Bone marrow (tissue), 2 donors: ENCODE measurements at places on chromosomes 16 and 17.
A peak's percentile ranks its signal among the peaks of the same experiment; 100 is the strongest.

DNA sequence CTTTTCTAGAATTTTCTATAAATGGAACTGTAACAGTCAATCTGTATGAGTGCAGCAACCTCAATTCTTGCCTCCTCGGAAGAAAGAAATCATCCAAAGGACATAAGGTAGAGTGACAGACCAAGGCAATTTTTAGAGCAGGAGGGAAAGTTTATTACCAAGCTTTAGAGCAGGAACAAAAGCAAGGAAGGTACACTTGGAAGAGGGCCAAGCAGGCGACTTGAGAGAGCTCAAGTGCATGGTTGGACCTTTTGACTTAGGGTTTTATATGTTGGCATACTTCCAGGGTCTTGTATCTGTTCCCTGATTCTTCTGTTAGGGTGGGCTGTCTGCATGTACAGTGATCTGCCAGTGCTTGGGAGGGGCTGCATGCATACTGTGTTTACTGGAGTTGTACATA is 50.3 kb downstream of the SCNN1G start:
- no peak for DNase-seq

- DNase-seq, result peak; percentile 57
Measured at GRCh38 chr16:4194661-4195060, 47.2 kb downstream of the SRL start.

DNA sequence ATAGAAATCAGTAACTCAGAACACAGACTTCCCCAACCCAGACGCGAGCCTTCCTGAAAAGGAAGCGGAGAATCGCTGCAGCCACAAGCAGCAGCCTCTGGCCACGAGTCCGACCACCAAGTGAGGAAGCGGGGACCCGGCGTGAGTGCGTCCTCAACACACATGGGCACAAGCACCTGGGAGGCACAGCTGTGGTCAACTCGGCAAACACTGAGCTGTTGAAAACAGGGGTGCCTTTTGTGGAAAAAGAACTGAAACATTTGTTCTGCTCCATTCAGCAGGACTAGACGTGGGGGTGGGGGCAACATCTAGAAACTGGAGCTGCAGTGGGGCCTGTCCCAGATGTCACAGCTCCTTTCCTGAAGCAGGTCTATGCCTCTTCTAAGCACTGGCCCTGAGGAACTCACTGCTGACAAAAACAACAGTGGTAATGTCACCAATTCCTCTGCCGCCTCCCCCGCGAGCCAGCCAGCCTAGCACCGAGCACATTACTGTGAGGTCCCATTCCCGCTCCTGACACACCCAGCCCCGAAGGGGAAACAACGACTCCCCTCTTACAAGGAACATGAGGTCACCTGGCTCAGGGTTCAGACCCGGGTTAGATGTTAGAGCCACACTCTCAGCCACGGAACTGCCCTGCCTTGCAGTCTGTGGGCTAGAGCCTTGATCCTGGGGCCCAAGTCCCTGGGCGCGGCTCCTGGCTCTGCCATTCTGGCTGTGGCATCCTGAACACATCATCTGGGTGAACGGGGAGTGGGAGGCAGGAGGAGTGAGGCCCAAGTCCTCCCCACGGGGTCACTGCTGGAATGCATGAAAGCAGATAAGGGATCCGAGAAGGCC is 29.0 kb downstream of the KDM8 start:
- DNase-seq, result no peak

DNA sequence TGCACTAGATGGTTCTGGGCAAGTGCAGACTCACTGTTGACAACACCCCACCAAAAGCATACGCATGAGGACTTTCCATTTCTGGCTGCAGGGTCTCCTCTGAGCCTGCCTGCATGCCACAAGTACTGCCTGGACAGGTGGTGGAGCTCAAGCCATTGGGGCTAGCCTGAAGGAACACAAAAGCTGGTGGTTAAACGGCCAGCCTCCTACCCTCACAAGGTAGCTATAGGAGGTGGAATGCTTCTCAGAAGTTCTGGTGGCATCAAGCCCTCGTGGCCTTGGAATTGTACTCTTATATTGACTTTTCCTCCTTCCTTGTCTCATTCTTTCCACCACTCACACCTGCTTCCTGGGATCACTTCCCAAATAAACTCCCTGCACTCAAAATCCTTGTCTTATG is 56.6 kb upstream of the BCAR1 start:
- DNase-seq, result no peak

DNA sequence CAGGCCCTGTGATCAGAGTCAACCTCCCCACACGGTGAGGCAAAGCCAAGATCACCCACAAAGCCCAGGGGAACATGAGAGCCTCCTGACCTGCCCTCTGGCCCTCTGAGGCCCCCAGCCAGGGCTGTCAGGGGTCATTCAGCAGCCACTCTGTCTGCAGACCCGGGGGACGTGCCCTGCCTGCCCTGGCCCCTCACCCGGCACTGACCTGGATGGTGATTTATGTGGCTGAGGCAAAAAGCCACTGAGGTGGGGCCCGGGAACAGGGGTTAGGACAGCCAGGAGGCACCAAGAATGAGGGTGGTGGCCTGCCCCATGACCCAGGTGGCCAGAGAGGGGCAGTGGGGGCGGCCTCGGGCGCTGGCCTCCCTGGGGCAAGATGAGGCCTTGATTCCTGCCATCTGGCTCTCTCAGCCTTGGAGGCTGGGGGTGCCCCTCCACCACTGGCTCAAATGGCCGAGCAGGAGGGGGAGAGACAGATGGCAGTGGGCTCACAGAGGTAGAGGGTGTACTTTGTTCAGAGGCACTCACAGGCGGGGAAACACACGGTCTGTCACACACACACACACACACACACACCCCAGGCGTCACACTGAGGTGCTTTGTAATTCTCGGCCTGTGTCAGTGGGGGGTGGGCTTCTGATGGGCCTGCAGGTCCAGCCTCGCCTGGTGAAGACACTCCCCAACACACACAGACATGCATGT is 174.0 kb upstream of the GSE1 start:
- DNase-seq, result no peak

GRCh38 chr17:62824290-62825131 is 16.4 kb upstream of the MARCHF10 start:
- no peak for DNase-seq

- no peak for DNase-seq
Measured at GRCh38 chr16:4420505-4421105, 4.2 kb upstream of the CORO7 start.

- DNase-seq, result no peak
Measured at GRCh38 chr16:56985962-56986360, 3.4 kb upstream of the NLRC5 start.

DNA sequence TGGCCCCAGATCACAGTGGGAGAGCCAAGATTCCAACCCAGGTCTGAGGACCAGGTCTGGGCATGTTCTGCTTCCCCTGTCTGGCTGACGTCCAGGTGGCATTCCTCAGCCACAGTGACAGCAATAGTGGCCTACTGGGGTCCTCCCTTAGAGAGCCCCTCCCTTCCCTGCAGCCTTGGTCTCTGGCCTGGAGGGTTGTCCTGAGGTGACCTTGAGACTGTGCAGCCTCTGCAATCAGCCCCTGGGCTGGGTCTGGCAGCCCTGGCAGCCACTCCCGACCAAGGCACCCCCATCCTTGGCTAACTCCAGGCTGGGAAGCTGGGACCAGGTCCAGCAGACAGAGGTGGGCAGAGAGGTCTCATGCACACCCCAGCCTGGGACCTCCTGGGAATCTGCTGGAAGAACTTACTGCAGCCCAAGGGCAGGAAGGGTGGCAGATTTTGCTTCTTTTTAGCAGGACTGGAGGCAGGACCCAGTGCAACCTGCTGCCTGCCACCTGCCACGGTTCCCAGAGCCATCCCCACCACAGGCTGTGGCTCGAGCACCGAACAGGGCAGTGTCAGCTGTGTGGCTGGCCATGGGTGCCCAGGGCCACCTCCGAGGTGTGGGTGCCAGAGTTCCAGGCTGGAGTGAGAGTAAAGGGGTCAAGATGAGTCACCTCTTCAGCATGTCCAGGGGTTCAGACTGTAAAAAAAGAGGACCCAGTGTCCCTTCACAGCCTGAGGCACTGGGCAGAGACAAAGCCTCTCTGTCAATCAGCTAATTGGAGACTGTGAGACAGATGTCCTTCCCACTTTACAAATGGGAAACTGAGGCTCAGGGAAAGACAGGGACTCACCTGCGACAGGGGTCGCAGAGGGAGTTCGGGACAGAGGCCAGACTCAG is 12.6 kb downstream of the GRB7 start:
- no peak for DNase-seq

DNA sequence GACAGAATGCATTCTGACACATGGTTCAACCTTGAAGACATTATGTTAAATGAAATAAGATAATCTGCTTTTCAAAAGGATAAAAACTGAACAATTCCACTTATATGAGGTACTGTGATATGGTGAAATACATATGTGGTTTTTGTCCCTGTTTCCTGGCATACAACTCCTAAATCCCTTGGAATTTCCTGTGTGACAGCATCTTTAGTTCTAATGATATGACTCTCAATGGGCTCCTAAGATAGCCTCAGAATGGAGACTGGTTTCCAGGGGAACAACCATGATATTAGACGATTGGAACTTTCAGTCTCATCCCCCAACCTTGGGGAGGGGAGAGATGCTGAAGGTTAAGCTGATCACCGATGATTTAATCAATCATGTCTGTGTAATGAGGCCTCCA is 37.7 kb upstream of the PHLPP2 start:
- no peak for DNase-seq

DNA sequence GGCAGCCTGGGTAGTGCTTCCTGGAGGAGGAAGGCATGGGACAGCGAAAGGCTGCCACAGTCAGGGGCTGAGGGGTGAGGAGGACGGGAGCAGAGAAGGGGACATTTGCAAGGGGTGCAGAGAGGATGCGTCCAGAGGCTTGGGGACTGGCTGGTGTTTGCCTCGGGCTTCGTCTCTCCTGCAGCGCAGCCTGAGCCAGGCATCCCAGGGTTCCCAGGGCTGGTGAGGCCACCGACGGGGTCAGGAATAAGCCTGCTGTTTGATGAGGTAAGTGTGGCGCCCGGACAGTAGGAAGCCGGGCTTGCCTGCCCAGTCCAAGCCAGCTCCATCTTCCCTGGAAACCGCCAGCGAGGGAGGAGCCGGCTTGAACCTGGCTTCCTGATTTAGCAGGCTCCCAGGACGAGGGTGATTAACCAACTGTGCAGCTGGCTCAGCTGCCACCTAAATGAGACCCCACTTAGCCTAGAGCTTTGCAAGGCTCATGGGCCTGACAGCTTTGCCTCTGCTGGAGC is 47.8 kb downstream of the PITPNM3 start:
- no peak for DNase-seq

DNA sequence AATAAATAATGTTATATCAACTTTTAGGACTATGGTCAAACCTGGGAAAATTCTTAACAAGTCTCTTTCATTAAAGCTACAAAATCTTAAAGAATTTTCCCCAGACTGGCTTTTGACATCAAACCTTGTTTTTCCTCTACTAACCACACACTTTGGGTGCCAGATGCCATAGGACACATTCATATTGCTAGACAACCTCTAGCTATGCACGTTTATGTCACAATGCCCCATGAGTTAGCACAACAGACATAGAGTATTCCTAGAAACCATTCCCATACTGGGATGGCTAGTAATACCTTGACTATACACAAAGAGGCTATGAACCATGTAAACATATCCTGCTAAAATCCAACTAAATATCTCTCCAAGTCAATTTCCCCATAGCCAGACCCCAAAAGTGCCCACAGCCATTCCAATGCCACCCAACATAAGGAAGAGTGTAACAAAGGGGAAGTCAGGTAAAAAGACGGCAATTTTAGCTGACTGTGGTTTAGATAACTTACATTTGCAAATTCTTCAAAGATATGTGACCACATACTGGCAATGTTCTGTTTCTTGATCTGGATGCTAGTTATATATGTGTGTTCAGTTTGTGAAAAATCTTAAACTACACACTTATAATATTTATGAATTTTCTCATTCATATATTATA is 23.4 kb downstream of the SMURF2 start:
- DNase-seq, result no peak

DNA sequence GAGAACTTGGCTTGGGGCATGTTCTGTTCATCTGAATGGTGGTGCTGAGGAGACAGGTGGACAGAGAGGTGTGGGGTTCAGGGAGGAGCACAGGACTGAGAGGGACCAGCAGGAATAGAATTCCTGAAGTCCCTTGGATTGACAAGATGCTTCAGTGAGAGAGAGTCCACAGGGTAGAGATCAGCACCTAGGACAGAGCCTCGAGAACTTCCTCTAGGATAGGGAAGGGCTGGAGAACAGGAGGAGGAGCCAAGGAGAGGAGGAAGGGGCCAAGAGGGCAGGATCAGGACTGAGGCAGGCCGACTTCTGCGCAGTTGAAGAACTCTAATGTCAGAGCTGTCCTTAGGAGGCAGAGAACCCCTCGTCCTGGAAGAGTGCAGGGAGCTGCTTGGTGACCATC is 138.4 kb downstream of the PRKCB start:
- no peak for DNase-seq

DNA sequence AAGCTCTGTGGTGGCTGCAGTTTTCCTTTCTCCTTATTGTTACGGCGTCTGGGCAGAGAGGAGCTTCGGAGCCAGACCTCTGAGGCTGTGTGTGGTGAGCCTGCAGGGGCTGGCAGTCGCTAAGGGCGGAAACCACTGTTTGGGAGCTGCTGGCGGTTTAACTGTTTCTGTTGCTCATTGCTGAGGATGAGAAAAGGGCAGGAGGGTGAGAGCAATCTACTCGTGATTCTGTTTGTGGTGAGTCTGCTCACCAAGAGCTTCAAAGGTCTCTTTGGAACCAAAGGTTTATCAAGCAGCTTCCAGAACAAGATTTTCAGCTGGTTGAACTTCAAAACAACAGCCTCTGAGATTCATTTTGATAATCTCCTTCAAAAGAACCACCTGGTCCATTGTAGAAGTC is 143.9 kb downstream of the ANKFN1 start:
- DNase-seq, result no peak
